Hepatic stellate cell (primary cell): ENCODE measurements at places on chromosomes 7 and 10.
A peak's percentile ranks its signal among the peaks of the same experiment; 100 is the strongest.

DNA sequence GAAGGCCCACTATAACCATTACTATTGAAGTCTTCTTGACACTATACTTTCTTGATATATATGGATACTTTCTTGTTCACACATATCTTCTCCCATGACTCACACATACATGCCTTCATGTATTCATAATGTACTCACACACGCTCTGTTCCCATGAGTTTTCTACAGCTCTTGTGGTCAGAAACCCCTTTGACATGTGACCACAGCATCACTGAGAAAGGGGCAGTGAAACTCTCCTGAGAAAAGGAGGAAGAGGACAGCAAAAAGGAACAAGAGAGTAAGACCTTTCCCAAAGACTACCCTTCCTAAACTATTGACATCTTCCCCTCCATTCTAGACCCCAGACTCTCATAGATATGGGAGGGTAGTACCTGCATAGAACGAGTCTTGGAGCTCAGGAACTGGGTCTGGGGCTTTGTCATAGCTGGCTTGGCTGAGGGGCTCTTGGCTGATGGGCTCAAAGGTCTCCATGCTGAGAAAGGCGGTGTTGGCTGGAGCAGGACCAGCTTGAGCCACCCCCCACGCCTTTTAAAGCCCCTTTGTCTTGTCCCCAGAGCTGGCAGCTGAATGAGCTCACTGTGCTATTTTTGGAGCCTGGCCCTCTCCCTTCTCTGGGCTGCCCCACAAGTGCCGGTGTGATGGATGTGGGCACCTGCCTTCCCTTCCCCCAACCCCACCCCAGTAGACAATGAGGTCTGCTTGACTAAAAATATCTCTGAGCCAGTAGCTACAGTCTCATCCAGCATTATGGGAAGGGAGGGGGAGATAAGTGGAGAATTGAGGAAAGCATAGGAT, 5.1 kb downstream of the SYNPO2L start:
- peak; percentile 86 for DNase-seq

- DNase-seq: no peak
Measured at GRCh38 chr7:5779141-5779540, 2.3 kb downstream of the RNF216 start.

- DNase-seq: no peak
Measured at GRCh38 chr7:146768957-146769356, 652.4 kb downstream of the CNTNAP2 start.

DNA sequence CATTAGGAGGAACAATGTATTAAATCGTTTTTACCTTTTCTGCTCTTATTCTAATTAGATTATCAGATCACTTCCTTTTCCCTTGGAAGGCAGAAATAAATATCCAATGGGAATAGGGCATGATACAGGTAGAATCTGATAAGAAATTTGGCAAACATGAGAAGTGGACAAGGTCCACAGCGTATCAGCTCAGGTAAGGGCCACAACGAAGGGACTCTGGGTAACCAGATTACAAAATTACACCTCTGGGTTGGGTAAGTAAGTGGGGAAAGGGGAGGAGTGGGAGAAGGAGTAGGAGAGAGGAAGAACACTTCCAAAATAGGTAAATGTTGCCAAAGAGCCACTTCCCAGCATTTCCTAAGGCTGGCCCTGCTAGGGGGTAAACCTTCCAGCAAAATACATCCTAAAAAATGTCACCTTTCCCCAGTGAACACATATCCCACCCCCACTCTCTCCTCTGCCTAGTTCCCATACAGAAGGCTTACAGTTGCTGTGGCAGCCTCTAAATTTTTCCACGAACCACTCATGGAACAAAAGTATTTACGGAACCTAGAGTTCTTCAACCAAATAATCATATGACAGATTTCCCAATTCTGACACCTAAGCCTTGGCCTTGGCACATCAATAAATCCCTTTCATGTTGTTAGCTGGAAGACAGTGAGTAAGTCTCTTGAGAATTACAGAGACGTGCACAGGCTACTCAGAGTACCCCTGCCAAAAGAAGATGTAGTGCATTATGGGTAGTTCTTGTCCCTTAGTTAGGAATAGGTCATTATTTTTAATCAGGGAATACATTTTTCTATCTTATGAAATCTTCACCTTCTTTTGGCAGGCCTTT, 51.5 kb upstream of the DLX6 start:
- DNase-seq: no peak

GRCh38 chr10:73946253-73947145, 35.6 kb downstream of the PLAU start:
- DNase-seq: no peak

DNA sequence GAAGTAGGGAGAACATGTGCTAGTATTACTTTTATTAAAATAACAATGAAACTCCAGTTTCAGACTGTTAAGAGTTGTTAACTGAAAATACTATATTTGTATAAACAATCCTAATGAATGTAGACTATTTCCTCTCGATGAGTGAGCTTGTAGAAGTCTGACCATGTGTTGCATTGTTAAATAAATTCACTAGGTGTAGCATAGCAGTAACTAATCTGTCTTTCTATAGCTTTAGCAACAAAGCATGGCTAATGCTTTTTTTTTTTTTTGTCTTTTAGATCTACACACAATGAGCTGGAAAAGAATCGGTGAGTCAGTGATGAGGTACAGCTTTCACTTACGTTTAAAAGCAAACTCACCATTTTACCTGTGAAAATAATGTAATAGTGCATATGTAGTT, 37.1 kb downstream of the MXI1 start:
- no peak for DNase-seq

- no peak for DNase-seq
Measured at GRCh38 chr7:21192657-21193056, 235.2 kb upstream of the SP4 start.

DNA sequence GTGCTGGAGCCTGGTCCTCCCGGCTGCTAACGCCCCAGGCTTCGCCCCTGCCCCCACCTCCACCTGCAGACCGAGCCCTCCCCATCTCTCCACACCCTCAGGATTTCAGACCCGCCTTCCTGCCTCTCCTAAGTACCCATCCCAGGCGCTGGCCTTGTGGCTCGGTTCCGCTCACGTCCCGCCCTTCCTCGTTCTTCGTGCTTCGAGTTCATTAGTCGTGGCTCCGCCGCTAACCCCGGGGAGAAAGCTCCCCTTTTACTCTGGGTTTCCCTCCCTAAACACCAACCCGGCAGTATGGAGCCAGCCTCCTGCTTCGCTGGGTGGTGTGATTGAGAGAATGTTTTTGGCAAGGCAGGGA, 11.2 kb downstream of the EMX2 start:
- DNase-seq: no peak

DNA sequence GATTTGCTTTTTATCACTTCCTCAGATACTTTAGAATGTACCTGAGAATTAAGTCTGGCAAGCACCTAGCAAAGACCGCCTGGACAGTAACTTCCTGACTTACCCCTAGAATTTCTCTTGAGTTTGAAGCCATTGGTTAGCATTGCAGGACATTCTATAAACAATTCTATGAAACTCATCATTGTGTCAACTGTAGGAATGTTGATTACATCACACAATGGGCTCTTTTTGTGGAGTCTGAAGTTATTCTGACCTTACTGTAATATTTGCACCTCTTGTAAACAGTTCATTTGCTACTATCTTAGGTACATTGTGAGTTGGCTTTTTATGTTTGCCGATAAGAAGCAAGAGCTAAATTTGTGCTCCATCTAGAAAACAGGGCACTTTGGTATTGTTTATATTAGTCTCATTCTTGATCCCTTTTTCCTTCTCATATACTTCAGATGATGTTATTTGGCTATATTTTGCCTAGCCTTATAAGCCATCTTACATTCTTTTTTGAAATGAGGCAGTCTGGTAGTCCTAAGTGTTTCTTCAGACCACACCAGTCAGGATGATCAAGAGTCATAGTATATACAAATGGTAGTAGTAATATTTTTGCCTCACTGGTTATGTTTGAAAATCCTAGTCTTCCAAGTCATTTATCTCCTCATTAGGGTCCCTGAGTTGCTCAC, 52.4 kb downstream of the CASD1 start:
- DNase-seq: peak; percentile 1

GRCh38 chr7:2757904-2758672, 70.1 kb downstream of the AMZ1 start:
- peak; percentile 86 for DNase-seq

GRCh38 chr10:130806426-130806825, 505.1 kb downstream of the TCERG1L start:
- DNase-seq: no peak

GRCh38 chr10:132036887-132037675, 28.7 kb upstream of the JAKMIP3 start:
- DNase-seq: no peak

DNA sequence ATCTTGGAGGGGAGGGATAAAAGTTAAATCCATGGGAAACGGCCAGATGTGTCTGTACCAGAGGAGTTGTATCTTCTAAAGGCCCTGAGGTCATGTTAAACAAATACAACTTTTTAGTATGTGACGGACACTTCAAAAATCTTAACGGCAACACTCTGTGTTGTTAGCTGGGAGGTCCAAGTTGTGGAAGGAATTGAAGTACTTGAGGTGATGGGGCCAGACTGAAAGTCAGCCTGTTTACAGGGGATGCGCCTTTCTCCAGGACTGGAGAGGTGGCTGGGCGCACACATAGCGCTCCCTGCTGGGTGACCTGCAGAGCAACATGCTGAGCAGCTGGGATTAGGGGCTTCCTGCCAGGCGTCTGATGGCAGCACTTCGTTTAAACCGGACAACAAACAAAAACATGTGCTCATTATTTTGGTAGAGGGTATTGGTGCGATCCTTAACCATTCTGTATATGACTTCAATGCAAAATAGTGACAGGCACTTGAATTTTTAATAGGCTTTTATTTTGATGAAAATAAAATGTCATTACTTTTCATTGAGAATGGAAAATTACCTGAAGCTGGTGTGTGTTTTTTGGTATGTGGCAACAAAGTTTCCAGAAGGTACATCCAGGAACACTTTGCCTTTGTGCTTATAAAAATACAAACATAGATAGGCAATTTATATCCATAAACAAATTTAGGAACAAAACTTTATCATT, 198.2 kb downstream of the MLLT10 start:
- peak; percentile 57 for DNase-seq

DNA sequence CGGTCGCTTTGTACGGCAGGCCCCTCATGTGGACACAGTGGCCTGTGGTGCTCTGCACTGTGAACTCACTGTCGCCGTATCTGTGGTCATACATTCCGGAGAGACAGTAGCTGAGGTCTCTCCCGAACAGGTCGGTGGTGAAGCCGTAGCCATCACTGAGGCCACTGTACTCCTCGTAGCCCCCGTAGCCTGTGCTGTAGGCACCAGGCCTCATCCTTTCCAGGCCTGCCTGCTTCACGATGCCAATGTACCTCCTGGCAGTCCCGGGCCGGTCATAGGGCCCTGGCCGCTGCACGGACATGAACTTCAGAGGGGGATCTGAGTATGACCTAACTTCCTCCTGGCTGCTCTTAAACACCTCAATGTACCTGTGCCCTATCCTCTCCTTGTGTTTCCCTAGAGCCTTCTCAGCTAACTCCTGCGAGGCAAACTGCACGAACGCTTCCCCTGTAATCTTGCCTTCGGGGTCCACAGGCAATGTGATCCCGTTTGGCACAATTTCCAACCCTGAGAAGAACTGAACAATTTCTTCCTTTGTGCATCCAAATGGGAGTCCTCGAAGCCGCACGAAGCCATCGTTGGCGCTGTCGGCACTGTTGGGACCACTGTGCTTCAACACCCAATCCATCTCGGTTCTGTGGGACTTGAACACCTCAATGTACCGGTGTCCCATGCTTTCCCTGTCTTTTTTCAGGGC, 15.7 kb downstream of the FXYD4 start:
- no peak for DNase-seq

DNA sequence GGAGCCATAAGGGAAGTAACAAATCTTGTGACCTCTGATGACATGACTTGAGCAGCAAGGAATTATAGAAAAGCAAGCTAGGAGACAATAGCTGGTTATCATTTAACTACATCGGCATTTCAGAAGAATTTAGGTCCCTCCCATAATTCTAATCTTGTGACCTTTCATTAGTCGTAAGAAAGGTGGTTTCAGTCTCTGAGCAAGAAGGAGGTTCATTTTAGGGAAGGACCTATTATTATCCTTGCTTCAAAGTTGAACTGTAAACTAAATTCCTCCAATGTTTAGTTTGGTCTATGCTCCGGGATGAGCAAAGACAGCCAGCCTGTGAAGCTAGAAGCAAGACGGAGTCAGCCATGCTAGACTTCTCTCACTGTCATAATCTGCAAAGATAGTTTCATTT, 159.6 kb downstream of the SLC16A9 start:
- no peak for DNase-seq

DNA sequence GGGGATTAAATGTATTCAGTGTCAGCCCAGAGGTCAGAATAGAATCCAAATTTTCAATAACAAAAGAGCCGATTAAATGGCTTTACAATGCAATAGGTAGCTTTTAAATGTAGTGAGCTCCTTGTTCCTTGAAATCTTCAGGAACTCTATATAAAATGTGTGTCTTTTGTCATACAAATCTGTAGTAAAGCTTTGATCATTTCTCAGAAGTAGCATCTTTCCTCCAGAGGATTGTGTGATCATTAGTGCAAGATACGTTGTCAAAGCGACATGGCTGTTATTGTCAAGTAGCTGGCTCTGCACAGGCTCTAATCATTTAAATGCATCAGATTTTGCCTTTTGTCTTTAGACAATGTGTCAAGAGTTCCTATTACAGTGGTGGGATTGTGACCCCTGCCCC, 116.1 kb upstream of the NAMPT start:
- DNase-seq: no peak
